ENCODE measurements at places on chromosomes 2 and 18.

GRCh38 chr18:36493349-36494159 is 196.0 kb downstream of the FHOD3 start:
- DNase-seq: no peak

- no peak for DNase-seq
These were observed 42.5 kb upstream of the FOSL2 start for GRCh38 chr2:28350196-28350595.

DNA sequence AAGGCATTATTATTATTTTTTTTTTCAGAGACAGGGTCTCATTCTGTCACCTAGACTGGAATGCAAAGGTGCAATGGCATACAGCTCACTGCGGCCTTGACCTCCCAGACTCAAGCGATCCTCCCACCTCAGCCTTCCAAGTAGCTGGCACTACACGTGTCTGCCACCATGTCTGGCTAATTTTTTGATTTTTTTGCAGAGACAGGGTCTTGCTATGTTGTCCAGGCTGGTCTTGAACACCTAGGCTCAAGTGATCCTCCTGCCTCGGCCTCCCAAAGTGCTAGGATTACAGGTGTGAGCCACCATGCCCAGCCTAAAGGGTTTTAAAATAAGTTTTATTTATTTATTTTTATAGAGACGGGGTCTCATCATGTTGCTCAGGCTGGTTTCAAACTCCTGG is 45.3 kb upstream of the AP1S3 start:
- no peak for DNase-seq

DNA sequence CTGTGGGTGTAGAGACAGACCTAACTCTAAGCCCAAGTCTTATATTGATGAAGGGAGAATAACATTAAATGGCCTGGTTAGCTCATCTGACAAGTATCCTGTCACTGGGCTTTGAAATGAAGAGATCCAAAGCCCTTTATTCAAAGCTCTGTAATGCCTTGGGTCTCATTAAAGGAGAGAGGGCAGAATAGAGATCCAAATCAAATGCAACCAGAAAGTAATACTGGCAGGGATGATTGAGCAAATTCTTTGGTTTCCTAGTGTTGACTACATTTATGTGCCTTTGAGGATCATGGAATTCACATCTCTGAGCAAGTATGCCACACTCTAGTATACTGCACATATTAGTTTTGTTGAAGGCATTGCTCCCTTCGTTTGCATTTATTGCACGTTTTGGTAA is 147.9 kb upstream of the CAVIN2 start:
- DNase-seq: no peak

- no peak for DNase-seq
These were observed 47.1 kb downstream of the KCNIP3 start for GRCh38 chr2:95344215-95344583.

GRCh38 chr2:230830428-230830827 is 34.3 kb upstream of the ITM2C start:
- no peak for DNase-seq

- DNase-seq: no peak
These were observed 45.4 kb downstream of the M1AP start for GRCh38 chr2:74602586-74603281.

GRCh38 chr2:42969231-42970150 is 177.1 kb upstream of the HAAO start:
- DNase-seq: no peak
